Pulmonary artery endothelial cell (primary cell): ENCODE measurements at places on chromosomes 7 and 10. TPM values are rescaled to one million over a fixed set of nuclear protein-coding genes. Genes with fewer than 3 reads are reported as not detected.
A peak's percentile ranks its signal among the peaks of the same experiment; 100 is the strongest.

DNA sequence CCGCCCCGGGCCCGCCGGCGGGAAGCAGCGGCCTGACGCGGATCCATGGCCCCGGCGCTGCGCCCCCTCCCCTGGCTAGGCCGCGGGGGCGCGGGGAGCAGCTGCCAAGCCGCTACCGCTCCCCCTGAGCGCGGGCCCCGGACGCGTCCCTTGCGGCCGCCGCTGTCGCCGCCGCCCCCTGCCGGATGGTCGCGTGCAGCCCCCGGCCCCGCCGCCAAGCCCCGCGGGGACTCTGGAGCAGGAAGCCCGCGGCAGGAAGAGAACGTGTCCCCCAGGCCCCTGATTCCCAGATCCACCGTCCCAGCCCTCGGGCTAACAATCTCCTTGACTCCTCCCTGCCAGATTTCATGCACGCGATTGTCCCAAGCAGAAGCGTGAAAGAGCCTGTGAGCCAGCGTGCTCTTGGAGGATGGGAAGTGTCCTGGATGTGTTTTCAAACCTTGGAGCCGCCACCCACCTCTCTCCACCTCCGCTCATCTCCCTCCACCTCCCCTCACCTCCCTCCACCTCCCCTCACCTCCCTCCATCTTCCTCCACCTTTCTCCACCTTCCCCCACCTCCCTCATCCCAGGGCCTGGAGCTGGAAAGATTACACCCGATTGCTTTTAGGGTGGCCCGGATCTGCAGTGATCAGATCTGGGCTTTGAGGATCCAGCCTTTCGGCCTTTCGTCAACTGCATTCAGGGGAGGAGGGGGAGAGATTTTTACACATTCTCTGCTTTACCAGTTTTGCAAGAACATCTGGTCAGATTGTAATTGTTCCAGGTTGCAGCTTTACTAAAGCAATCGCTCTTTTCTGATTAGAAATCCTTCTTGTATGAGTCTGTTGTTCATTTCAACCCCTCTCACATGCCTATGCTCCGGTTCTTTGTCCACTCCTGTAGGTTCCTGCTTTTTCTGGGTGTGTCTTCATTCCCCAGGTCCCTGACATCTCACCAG is 570 bp upstream of the PRTFDC1 start:
- DNase-seq = no peak

GRCh38 chr10:78658645-78659597 is 409.8 kb upstream of the ZMIZ1 start:
- DNase-seq = no peak

GRCh38 chr10:522350-522749 is 167.1 kb downstream of the DIP2C start:
- DNase-seq = no peak

GRCh38 chr10:34641913-34642558 is 173.1 kb downstream of the PARD3 start:
- DNase-seq = no peak

- no peak for DNase-seq
Measured at GRCh38 chr7:66664590-66665293, 36.1 kb downstream of the KCTD7 start.

MYO3A gene
- total RNA-seq = not detected in 2 replicates

FAM53B gene
- total RNA-seq = 17.5 and 31.6 TPM in 2 replicates

LIPM gene
- total RNA-seq = not detected in 2 replicates

- no peak for DNase-seq
Measured at GRCh38 chr10:46546591-46547540, 9.6 kb downstream of the GPRIN2 start.

IFIT5 gene
- total RNA-seq = 11.5 and 19.5 TPM in 2 replicates

- no peak for DNase-seq
Measured at GRCh38 chr7:153152801-153153422, 393.4 kb downstream of the ACTR3B start.

DNA sequence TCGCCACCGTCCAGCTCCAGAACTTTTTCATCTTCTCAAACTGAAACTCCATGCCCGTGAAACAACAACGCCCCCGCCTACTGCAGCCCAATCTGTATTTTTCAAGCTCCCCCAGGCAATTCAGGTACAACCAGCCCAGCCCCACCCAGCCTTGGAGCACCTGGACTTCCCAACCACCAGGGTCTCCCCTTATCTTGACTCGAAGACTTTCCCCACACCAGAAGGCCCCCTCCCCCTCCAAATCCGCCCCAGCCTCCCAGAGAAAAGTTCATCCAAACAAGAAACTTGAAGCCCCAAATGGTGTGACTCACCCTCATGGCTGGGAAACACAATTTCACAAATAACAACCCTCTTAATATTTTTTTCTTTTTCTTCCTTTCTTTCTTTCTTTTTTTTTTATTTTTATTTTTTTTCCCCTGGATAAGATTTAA is 10.6 kb downstream of the ZCCHC24 start:
- DNase-seq = no peak

- DNase-seq = no peak
Measured at GRCh38 chr7:40815512-40815911, 680.7 kb downstream of the SUGCT start.

- DNase-seq = no peak
Measured at GRCh38 chr10:29389493-29389892, 100.6 kb downstream of the LYZL1 start.

- DNase-seq = no peak
Measured at GRCh38 chr7:2379161-2379560, 24.2 kb upstream of the CHST12 start.

TRPV5 gene
- not detected in 2 replicates for total RNA-seq

DNA sequence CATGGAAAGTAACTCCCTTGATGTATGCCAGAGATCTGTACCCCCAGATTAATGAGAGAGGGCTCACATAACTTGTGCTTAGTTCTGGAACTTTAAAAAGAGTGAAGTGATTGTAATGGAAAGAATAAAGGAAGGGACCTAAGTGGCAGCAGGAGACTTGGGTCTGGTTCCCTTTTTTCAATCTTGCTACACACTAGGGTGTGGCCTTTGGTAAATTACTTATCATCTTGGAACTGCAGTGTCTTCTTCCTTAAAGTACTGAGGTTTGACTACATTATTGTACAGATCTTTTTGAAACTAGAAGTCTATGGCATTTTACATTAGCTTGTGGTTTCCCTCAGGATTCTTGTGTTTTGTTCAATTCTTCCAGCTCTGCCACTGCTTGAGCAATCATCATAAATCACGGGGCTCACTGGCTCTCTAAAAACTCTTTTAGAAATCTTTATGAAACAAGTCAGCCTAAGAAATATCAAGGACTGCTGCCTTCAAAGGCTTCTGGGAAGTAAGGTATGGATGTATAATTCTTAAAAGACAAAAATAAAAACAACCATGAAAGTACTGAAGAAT is 22.5 kb upstream of the CHRM2 start:
- DNase-seq = no peak

FAM131B gene
- total RNA-seq = 1.2 and 1.5 TPM in 2 replicates

GRCh38 chr7:8120390-8121058 is 141.4 kb downstream of the ICA1 start:
- DNase-seq = no peak

- no peak for DNase-seq
Measured at GRCh38 chr10:22054961-22055360, 51.4 kb upstream of the DNAJC1 start.

LHPP gene
- total RNA-seq = 2.4 and 3.4 TPM in 2 replicates

GRCh38 chr7:37297546-37297945 is 151.1 kb downstream of the ELMO1 start:
- DNase-seq = peak; percentile 54

PAX4 gene
- total RNA-seq = not detected in 2 replicates

- DNase-seq = no peak
Measured at GRCh38 chr7:151951672-151952338, 4.4 kb upstream of the GALNTL5 start.

SPAM1 gene
- total RNA-seq = not detected in 2 replicates

DNA sequence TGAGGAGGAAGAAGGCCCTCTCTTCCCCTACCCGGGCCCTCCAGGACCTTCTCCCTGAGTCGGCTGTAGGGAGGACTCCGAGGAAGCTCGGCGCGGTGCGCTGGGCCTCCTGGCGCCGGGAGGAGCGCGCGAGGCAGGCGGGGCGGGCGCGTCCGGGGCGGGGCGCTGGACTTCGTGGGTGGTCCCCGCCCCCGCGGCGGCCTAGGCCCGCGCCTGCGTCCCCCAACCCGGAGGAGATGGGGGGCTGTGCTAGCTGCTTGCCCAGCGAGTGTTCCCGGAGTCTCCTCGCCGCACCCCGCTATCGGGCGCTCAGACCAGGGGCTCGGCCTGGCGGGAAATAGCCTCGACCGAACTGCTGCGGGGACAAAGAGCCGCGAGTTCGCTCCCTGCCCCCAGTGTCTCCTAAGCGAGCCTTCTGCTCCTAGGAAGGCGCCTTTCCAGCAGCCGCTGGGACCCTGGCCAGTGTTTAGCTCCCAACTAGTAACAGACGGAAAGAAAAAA is 19.2 kb upstream of the SMO start:
- DNase-seq = no peak

GRCh38 chr7:83996879-83997278 is 197.7 kb downstream of the SEMA3A start:
- DNase-seq = no peak

GRCh38 chr10:102412293-102412692 is 6.3 kb downstream of the PSD start:
- DNase-seq = no peak

DNA sequence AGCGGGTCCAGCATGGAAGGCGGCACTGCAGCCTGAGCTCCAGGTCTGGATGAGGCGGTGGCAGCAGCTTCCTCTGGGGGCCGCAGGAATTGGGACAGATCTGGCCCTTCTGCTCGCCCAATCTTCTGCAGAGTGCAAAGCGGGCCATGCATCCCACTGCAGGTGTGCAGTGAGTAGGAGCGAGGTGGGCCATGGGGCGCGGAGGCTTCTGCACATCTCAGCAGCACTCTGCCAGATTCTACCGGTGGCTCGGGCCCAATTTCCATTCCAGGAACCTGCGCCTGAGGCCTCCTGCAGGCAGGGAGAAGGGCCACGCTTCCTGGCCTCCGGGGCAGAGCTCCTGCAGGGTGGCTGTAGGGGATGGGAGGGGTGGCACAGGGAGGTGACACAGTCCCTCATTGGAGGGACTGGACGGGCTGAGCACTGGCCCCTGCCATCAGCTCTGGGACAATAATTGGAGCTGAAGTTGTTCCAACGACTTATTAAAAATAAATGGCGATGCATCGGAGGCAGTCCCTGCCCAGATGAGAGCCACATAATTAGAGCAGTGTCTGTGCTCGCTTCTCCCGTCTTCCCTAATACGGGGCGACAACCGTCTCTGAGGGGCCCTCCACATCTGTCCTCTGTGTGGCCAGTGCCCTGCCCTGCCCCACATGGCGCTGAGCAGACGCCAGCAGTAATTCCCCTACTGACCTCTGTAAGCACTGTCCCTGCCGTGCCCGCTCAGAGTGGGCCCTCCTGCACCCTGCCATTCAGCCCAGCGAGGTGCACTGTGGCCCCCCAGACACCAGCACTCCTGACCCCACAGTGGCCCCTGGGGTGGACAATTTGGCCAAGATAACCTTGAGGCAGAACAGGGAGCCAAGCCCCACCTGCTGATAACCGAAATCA is 197.5 kb downstream of the ELFN1 start:
- DNase-seq = no peak

DNA sequence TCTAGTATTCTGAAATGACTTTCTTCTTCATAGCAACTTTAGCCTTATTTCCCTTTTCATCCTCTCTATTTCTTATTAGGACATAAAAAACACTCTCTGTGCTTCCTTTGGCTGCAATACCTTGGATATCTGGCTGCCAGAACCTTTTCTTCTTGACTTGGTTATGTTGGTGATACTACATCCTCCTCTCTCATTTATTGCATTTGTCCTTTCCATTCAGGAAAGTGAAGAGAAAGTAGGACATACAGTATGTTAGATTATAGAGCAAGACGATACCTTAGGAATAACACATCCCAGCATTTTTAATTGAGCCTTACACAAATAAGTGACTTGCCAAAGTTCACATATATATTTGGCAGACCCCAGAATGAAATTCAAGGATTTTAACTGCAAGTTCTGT is 210.1 kb upstream of the PPP1R3A start:
- no peak for DNase-seq

CFAP69 gene
- 1.8 and 3.6 TPM in 2 replicates for total RNA-seq

GRCh38 chr10:14131261-14131960 is 199.3 kb downstream of the FRMD4A start:
- no peak for DNase-seq

GRCh38 chr10:92062273-92062672 is 138.7 kb downstream of the BTAF1 start:
- no peak for DNase-seq

DNA sequence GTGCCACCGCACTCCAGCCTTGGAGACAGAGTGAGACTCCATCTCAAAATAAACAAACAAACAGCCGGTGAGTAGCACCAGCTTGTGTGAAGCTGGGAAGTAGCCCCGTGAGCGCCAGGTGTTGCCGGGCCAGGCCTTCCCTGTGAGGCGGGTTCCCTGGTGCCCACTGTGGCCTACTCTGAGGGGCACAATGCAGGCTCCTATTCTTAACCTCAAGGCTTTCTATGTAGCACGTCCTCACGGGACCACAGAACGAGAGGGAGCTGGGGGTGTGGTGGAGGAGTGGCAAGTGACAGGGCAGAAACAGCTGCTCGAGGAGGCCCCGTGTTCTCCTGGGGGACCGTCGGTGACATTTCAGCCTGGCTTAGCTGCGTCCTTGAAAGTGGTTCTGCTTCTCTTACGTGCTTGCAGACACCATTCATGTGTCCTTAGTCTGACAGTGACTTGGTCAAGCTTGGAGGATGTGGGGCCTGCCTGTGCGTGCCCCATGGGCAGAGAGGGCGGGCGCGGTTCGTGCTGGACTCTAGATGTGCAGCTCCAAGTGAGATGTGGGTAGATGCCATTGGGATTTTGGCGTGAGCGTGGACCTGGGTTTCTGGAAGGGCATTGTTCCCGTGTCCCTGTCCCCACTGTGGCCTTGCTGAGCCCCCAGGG is 116.6 kb downstream of the NKX6-2 start:
- DNase-seq = no peak

DNA sequence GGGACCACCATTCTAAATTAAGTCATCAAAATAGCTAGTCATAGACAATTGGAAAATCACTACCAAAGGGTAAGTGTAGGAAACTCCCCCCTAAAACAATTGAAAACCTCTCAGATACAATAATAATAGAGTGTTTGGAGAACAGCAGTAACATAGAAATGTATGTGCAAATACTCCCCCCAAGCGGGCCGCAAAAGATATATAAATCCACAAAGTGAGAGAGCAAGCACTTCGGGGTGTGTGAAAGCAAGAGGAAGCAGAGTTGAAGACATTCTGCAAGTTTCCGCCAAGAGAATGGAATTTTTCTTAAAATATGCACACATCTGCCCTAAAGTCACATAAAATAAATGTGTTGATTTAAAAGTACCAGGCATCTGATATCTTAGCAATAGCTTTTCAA is 33.3 kb downstream of the CHCHD3 start:
- DNase-seq = no peak
